ENCODE measurements at places on chromosomes 4 and X.

DNA sequence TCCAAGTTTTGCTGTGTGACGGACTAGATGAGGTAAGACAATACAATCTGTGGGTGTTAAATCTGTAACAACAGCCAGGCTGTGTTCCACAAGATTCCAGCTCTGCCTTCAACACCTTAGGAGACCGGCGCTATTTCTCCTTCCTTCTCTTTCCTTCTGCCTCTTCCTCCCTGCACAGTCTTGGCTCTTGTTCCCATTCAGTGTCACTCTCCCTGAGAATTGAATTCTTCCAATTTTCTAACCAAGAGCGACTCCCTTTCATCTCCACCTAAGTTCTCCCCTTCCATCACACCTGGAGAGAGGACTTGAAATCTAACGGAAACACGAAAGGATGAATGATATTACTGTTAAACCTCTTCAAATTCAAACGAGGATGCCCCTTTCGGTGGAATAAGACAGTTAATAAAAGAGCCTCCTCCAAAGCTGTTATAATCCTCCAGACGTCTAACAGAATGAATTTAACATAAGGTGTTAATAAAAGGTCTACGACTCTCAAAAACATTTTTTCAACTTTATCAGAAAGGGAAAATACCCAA lies 2.7 kb downstream of the EPHA5 start:
- no peak for DNase-seq

GRCh38 chrX:46168254-46168653 lies 377.0 kb downstream of the ZNF674 start:
- DNase-seq, result no peak

DNA sequence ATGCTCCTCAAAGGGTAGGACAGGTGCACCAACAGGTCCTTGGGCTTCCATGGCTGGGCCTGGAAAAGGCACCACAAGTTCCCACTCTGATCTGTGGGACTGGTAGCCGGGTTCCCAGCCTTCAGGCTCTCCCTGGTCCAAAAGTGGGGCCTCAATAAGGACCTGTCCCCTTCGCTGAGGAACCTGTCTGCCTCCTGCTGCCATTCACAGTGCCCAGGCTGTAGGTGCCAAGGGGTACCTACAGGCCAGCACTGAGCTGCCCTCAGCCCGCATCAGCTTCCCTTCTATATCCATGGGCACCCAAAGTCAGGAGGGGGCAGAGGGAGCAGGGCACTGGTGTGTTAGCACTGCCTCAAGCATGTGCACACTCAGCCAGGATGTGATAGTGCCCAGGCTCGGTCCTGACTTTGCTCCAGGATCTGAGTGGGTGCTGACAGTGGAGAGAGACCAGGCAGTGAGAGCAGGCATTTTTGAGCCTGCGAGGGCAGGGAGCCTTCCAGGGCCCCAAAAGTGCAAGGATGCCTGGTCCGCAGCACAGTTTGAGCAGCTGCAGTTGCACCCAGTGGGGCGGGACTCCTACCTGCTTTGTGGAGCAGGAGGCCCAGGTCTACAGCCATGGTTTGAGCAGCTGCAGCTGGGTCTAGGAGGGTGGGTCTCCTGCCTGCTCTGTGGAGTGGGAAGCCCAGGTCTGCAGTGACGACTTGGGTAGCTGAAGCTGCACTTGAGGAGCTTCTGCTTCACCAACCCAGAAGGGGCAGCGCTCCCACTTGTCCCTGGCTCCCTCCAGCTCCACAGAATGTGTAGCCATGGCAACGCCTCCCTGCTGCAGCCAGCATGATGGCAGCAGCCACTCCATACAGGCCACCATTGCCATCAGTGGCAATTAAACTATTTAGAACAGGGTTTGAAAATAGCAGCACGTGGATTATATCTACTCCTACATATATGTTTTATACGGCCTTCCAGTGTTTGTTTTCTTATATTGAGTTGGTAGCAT lies 376.4 kb downstream of the KCTD8 start:
- no peak for DNase-seq

DNA sequence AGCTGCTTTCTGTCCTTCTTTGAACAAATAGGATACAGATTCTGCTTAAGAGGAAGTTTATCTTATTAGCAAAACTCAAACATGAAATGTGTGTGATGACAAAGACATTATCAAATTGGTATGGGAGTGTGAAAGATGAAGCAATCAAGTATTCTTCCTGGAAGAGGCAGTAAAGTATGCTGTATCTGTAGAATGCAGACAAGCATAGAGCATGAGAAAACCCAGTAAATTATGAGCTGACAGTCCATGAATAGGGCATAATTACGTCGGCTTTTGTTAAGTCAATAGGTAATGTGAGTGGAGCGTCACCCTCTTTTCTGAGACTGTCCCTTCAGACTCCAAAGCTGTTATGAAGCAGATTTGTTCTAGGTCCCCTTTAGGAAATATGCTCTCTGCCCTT lies 458.6 kb upstream of the NWD2 start:
- DNase-seq, result no peak

DNA sequence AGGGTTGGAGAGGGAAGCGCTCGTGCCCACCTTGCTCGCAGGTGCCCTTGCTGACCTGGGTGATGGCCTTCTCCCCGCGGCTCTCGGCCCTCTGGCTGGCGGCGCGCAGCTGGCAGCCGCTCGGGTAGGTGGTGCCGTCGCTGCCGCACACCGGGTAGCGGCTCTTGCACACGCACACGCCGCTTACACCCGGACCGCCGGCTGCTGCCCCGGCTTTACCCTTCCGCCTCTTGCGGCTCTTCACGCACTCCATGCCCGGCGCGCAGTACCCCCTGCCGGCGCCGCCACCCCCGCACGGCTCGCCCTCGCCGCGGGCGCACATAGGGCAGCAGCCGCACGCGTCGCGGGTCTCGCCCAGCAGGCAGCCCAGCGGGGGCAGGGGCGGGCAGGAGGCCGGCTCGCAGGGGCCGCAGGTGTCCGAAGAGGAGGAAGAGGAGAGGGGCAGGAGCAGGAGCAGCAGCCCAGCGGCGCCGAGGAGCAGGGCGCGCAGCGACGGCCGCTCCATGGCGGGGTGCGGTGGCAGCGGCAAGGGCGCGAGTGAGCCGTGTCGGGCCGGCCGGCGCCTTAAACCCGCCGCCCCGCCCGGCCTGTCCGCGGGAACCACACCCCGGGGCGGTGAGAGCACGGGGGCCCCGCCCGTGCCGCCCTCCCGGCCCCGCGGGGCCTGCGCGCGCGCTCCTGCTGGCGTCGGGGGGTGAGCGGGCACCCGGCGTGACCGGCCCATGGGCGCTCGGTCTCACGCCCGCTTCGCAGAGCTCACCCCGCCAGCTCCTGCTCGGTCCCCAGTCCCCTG lies at the start of gene IGFBP7:
TSS of gene IGFBP7 (minus strand) at position 539 of the 793 bp plus-strand sequence. CDS start at position 505, 34 bp downstream.
- no peak for DNase-seq

- DNase-seq, result no peak
Observed at GRCh38 chr4:169252339-169253112, 18.2 kb downstream of the SH3RF1 start.

DNA sequence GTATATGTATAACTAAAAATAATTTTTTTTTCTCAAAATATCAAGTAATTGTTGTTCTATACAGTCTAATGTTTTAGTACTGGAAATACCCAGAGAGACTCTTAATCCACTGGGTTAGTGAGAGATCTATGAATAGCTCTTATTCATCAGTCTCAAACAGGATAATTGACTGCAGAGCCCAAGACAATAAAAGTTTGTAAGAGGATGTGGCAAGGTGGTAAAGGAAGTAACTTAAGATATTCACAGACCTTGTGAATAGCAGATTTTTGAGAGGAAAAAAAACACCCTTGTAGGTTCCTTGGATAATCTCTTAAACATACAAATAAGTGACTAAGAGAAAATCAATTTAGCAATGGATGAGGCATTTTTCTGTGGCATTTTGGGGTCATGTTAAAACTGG lies 210.9 kb upstream of the FAM241A start:
- no peak for DNase-seq

GRCh38 chr4:135601351-135601750 lies 1399.8 kb upstream of the PABPC4L start:
- no peak for DNase-seq

DNA sequence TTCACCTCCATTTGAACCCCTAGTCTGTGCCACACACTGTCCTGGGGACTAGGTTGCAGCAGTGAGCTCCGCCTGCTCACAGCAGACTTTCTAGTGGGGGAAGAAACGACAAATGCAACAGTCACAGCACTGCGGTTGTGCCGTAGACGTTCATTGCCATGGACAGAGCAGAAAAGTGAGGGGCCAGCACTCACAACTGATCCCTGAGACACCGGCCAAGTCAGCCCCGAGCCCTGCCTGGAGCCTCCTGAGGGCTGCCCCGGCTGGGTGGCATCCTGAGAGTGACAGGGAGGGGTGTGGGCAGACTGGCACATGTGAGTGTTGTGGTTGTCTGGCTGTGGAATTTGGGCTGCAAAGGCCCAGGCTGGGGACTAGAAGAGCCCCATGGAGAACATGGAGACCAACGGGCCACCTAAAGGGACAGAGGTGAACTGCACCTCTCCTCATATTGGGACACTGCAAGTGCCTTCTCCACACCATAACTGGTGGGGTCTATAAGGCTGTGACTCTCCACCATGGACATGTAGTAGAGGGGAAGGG lies 4.6 kb downstream of the DUSP9 start:
- DNase-seq, result no peak

DNA sequence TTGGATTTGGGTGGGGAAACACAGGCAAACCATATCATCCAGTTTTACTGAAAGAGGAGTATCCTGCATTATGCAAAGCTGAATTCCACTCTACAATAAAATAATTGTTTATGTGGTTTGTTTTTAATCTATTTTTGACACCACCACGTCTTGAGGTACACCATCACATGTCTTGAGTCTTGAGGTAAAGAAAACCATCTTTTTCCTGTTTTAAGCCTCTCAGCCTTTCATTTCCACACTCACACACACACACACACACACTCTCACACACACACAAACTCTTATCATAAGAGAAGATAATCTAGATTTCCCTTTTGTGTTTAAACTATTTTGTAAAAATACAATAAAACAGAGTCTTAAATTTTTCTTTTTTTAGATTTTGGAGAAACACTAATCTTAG lies 32.0 kb downstream of the SPIN3 start:
- no peak for DNase-seq

DNA sequence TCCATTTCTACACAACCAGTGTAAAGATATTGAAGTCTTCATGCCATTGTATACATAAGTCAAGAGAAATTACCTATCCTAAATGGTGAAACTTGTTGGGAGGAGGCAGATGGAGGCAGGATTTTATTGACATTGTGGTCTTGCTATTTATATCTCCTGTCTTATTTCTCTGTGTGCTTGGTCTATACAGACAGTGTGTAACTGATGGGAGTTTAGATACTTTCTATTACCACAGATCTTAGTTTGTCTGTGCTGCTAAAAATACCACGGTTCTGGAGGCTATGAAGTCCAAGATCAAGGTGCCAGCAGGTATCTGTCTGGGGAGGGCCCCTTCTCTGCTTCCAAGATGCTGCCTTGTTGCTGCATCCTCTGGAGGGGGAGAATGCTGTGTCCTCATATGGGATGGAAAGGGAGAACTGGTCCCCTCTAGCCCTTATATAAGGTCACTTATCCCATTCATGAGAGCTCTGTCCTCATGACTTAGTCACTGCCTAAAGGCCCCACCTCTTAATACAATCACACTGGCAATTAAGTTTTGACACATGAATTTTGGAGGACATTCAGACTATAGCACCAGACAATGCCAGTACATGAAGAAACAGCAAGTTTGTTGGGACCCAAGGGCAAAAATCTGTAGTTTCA lies 62.4 kb downstream of the SYNPO2 start:
- no peak for DNase-seq

GRCh38 chrX:54950730-54951375 lies 30.2 kb downstream of the TRO start:
- DNase-seq, result no peak

DNA sequence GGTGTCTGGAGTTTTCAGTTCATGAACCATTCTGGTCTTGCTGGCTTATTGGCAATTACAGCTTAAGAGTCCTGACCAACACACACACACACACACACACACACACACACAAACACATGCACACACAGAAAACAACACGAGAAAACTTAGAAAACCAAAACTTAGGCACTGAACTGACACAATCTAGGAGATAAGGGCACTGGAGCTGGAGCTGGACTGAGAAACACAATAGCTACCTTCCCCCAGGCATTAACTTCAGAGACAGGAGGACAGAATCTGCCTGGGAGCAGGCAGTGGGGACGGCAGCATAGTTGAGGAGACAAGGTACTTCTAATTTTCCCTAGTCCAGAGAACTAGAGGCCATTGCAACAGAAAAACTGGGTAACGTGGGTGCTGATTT lies 62.3 kb downstream of the LNX1 start:
- no peak for DNase-seq

- DNase-seq, result no peak
Observed at GRCh38 chr4:61805227-61805626, 605.1 kb downstream of the ADGRL3 start.

DNA sequence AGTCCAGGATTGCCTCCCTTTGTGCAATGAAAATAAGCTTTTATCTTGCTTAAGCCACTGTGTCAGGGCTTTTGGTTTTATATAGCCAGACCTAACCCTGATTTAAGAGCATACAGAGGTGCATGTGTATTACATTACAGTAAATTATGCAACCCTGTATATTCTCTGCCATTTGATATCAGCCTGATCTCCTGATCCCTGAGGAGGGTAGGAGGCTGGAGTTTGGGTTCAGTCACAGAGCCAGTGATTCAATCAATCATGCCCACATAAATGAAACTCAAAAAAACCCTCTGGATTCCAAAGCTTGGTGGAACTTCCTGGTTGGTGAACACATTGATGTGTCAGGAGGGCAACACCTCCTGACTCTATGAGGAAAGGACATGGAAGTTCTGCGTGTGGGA lies 7.3 kb upstream of the KLHL8 start:
- DNase-seq, result no peak

DNA sequence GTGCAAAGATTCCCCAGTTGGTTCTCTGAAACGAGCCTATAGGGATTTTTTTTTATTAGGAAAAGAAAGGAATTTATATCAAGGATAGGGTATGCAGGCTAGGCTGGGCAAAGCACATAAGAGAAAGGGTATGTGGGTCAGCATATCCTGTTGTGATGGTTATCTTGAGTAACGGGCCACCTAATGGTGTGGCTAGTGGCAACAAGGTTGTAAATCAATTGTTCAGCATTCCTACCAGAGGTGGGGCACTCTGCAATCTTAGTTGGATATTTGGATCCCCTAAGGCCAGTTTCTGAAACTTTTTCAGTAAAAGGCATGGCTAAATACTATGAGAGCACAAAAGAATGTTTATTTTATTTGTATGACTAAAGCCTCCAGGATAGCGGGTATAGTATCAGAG lies 42.7 kb downstream of the DCAF12L1 start:
- DNase-seq, result no peak

- DNase-seq, result no peak
Observed at GRCh38 chr4:26082565-26082964, 168.5 kb downstream of the SMIM20 start.

DNA sequence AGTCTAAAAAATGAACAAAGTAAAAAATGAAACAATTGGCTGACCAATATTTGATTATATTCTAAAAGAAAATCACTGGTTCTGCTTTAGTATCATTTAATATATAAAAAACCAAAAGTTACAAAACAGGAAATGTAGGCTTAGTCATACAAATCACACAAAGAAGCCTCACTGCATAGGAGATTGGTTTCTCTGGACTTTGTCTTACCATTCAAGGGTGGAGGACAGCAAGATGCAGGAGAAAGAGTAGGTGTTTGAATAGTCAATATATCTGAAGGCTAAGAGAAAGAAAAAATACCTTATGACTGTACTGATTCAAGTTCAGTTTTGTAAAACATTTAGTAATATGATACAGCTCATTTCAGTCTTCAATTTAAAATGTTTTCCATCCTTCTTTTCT lies 28.6 kb upstream of the TAF9B start:
- no peak for DNase-seq

- DNase-seq, result no peak
Observed at GRCh38 chr4:107210450-107211239, 174.5 kb upstream of the DKK2 start.
